ENCODE measurements at places on chromosomes 3 and 15. TPM values are rescaled to one million over a fixed set of nuclear protein-coding genes. Genes with fewer than 3 reads are reported as not detected.
A peak's percentile ranks its signal among the peaks of the same experiment; 100 is the strongest.

DNA sequence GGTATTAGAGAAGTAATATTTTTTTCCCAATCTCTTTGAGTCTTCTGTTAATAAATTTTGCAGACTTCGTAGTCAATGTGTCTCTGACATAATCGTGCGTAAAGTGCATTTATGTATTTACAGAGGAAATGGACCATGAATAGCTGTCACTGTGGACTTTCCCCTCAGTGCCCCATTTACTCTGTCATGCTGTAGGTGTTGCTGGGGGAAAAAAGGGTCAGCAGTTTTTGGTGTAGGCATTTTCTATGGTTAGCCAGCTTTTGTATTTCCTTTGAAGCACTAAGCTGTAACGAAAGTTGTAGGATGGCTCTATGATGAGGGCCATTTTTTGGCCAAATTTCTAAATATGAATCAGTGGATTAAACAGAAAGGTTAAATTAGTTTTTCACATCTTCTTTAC lies 598.4 kb downstream of the FGF12 start:
- DNase-seq = no peak

GRCh38 chr3:119219069-119219468 lies 21.6 kb downstream of the B4GALT4 start:
- no peak for DNase-seq

DNA sequence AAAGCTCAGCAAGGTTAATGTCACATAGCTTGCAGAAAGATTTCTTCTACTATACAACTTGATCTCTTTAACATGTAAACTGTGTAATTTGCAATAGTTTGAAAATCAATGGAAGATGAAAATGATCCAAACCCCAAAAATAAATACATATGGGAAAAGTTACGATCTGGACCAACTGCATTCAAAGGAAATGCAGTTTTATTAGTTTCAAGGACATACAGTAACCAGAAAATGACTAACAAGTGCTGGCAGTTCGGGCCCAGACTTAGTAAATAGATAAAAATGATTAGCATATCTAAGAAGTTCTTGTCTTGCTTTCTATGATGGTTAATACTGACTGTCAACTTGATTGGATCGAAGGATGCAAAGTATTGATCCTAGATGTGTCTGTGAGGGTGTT lies 37.3 kb upstream of the LEKR1 start:
- no peak for DNase-seq

DNA sequence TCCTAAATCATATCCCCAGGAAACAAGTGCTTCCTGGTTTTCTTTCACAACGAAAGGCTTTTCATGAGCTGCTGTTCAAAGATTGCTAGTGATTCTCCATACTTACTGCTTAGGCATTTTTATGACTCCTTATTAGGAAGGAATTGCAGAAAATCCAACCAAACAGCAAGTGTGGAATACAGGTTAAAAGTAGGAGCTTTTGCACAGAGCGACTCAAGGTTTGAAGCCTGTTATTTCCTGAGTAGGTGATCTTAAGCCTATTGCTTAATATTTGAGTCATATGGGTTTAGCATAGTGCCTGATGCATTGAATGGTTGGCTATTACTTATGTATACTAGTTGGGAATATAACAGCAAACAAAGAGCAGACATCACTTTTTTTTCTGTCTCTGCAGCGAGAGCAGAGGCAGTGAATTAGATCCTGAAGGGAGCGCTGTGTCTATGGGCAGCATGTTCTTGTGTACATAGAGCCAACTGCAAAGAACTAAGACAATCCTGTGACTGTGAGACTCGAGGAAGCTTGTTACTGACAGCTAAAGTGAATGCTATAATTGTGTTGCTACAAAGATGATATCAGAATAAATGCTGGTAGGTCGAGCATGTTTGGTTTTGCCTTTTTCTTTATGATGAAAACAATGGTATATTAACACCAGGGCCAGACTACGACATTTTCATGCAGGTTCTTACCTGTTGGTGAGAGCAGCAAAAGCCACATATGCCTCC lies 6.3 kb downstream of the TM4SF1 start:
- DNase-seq = no peak

DNA sequence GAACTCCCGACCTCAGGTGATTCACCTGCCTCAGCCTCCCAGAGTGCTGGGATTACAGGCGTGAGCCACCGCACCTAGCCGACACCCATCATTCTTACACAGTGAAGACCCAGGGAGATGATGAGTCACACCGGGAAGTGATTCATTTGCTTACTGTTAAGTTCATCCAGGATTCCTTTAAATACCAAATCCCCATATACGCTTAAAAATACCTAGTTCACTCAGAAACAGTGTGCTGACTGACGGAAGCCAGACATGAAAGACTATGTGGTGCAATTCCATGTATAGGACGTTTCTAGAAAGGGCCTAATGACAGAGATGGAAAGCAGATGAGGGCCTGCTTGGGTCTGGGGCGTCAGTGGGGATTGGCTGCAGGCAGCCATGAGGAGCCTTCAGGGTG lies 75.2 kb downstream of the APBA2 start:
- no peak for DNase-seq

DNA sequence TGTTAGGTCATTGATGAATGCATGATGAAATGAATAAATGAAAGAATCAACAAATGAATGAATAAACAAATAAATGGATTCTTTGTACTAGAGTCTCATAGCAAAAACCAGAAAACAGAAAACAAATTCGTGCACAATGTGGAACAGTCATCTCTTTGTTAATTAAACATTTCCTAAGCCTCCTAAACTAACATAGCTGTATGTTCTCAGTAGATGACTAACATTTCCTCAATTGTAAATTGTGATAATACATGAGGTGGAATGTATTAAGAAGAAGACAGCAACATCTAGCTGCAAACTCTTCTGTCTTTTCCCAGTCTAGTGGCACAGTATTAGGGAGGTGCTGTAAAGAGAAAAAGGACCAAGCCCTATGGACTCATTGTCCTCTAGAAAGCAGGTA lies 1021.0 kb downstream of the MCTP2 start:
- DNase-seq = no peak

GRCh38 chr3:119695480-119695879 lies 7.3 kb upstream of the CFAP91 start:
- DNase-seq = no peak

DNA sequence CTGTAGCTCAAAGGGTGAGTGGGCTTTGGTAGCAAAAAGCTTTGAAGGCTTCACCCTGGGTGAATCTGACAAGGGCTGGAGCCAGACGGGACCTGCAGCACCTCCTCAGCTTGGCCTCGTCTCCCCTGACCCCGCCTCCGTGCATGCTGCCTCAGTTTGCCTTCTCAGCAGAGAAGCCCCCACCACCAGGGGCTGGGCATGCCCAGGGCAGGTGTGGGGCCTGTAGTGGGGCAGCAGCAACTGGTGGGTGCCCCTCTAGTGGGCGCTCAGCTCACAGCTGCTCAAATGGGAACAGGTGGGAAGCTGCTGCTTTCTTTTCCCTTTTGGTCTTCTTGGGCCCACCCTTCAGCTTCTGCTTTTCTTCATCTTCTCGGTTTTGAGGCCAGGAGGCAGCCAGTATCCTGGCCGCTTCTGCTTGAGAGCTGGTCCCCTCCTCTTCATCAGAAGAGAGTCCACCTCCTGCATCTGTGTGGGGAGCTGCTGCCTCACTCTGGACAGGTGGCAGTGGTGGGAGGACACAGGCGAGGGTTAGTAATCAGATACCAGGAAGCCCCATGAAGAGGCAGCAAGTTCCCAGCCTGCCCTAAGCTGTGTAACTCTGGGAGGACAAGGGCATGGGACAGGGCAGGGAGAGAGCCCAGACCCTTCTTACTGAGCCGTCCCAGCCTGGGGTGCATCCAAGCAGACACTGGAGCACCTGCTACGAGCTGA lies 21.0 kb downstream of the TMEM43 start:
- DNase-seq = no peak

GRCh38 chr3:134511500-134511899 lies 25.6 kb downstream of the CEP63 start:
- no peak for DNase-seq

DNA sequence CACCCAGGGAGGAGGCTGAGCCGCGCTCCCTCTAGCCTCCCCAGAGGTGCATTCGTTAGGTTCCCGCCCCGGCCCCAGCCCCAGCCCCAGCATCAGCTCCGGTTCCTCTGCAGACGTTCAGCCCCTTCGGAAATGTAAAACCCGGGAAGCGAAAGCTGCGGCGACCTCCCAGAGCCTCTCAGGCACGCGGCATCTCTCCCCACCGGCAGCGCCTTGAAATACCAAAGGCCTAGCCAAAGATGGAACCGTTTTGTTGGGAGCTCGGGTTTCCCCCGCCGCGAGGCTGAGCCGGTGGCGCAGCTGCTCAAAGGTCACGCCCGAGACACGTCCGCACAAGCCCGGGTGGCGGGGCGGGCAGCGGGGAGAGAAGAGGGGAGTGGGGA lies 77.8 kb upstream of the HES1 start:
- DNase-seq = peak; percentile 64

GRCh38 chr3:42079701-42080452 lies 11.3 kb upstream of the TRAK1 start:
- no peak for DNase-seq

DNA sequence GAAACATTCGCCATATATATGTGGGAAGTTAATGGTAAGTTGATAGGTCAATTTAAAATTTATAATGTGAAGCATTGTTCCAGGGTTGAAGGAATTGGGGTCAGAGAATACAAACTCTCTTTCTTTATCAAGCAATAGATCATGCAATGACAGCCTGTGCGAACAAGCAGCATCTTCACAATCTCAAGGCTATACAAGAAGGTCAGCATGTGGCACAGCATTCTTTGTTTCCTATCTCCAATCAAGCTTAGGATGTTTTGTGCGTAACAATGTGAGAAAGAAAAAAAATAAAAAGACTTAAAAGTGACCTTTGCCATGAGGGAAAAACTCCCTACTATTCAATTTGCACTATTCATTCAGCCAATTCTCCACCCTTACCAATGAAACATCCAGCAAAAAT lies 288.1 kb upstream of the NECTIN3 start:
- no peak for DNase-seq

GRCh38 chr3:131075632-131076328 lies 49.1 kb downstream of the NEK11 start:
- DNase-seq = no peak

GRCh38 chr3:34198309-34198708 lies 399.9 kb downstream of the PDCD6IP start:
- DNase-seq = no peak

GRCh38 chr3:172520301-172520831 lies 2.9 kb downstream of the TNFSF10 start:
- no peak for DNase-seq

- no peak for DNase-seq
Measured at GRCh38 chr15:61938249-61938648, 122.0 kb downstream of the VPS13C start.

- DNase-seq = no peak
Measured at GRCh38 chr3:189588475-189589178, 42.6 kb upstream of the TP63 start.

DNA sequence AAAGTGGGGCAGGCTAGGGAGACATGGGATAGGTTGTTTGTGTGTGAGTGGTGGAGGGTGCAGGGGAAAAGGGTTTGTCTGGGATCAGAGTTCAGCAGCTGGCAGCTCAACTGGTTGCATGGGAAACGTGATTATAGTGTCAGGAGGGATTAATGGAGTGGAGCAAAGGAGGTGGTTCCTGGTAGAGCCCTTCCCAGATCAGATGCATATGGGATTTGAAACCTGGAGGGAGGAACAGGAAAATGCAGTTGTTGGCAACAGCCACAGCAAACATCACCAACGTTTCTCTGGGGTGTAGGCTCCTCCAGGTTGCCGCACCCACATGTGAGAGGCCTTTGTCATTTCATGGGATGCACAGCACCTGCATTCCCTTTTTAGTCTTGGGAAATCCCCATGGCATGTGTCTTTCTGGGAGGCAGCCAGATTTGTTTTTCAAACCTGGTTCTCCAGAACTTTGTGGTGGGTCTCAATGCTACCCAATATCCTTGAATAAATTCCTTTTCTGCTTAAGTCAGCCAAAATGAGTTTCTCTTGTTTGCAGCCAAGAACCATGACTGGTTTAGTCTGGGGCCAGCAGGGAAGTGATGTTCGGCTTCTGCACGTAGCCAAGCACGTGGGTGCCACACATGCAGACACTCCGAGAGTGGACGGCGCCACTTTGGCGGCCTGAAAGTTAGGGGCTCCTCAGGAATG lies 61.3 kb downstream of the BDH1 start:
- DNase-seq = peak; percentile 35

DNA sequence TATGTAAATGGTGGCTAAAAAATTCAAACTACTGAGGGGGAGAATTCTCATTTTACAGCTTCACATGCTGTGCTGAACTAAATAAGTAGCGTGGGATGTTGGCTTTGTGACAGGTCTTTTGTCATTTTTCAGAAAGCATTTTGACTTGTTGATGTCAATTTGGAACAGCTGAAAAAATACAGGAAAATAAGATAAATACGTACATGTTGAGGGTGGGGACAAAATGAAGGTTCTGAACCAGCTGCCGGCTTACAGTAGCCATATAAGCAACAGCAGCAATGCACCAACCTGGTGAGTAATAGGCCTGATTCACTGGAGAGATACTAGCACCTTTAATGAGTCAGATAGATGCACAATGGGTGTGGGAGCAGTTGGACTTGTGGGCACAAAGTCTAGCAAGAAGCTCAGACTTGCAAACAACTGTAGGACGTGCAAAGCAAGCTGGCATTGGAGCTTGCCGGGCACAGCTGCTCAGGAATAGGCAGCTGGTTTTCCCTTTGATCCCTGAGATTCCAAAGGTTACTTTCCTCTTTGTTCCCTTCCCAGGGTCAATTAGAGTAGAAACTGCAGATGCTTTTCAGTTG lies 12.9 kb downstream of the B3GNT5 start:
- DNase-seq = no peak

GRCh38 chr3:12810961-12811360 lies 14.5 kb downstream of the CAND2 start:
- DNase-seq = no peak

- DNase-seq = peak; percentile 43
Measured at GRCh38 chr3:23748398-23749110, 57.2 kb upstream of the UBE2E1 start.

DNA sequence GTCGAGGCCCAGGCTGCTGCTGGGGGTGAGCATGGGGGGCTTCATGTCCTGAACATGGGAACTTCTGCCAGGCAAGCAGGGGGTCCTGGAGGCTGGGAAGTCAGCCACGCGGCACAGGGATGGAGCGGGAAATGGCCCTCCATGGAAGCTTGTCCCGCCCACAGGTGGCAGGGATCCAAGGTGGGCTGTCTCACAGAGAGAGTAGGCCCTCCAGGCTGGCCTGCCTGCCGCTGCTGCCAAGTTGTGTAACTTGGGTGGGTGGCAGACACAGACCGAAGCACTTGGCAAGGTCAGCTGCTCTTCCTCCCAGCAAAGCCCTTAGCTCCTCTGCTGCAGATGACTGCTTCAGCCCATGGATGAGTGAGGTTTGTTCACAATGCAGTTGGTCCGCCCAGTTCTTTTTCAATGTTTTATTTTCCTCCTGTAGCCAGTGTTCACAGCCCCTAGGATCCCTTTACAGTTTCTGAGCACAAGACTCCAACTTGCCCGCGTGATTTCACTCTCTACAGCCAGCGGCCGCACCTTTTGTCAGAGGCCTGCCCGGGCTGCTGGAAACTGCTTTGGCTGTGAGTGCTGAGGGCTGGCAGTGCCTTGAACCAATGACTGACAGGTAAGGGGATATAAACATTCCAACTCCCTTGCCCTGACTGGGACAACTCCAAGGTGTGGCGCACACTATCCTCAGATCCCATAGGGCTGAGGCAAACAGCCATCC lies 26.7 kb downstream of the HCN4 start:
- peak; percentile 51 for DNase-seq

The PLA1A gene
- 3.5 TPM for total RNA-seq

The RHOV gene
- not detected for total RNA-seq

The TAMM41 gene
- total RNA-seq = 11.1 TPM

The WDR5B gene
- total RNA-seq = 3.0 TPM

The NR1I2 gene
- 0.21 TPM for total RNA-seq

The RGMA gene
- total RNA-seq = 8.6 TPM

The SLC2A2 gene
- not detected for total RNA-seq

The HYKK gene
- 7.0 TPM for total RNA-seq

The COPG1 gene
- 101 TPM for total RNA-seq

The SUCNR1 gene
- total RNA-seq = 0.10 TPM

The ITGB5 gene
- total RNA-seq = 113 TPM

The C3orf22 gene
- 0.26 TPM for total RNA-seq
